ENCODE measurements at places on chromosomes 3 and 15.

GRCh38 chr3:147215660-147216059 is 190.7 kb downstream of the ZIC4 start:
- DNase-seq: no peak

DNA sequence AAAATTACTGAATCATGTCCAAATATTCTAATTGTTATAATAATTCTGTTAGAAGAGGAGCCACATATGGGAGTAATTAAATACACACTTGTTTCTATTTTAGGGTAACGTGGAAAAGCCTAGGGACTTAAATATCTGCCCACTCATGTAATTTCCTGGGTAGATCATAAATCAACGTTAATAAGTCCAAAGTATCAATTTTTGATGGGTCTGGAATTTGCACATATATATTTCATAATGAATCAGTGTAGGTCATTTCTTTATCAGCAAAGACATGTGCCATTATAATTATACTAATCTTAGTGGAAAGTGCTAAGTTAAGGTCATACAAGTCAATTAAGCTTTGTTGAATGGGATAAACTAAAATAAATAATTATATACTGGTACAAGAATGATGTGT is 346.2 kb downstream of the ZBBX start:
- DNase-seq: no peak

- DNase-seq: no peak
Measured at GRCh38 chr15:74549816-74550215, 8.8 kb downstream of the ARID3B start.

GRCh38 chr3:97765336-97765735 is 778 bp downstream of the ARL6 start:
- no peak for DNase-seq

GRCh38 chr15:70284438-70285214 is 186.9 kb upstream of the TLE3 start:
- DNase-seq: no peak

GRCh38 chr3:182412066-182412465 is 381.2 kb upstream of the ATP11B start:
- DNase-seq: no peak

- no peak for DNase-seq
Measured at GRCh38 chr3:171765511-171765887, 44.8 kb downstream of the PLD1 start.

- no peak for DNase-seq
Measured at GRCh38 chr3:89042236-89042835, 65.1 kb upstream of the EPHA3 start.

- no peak for DNase-seq
Measured at GRCh38 chr15:62770752-62771151, 271.8 kb upstream of the TPM1 start.

- no peak for DNase-seq
Measured at GRCh38 chr3:161026612-161027510, 78.3 kb downstream of the B3GALNT1 start.
